ENCODE measurements at places on chromosomes 3 and 15. TPM values are rescaled to one million over a fixed set of nuclear protein-coding genes. Genes with fewer than 3 reads are reported as not detected.

DNA sequence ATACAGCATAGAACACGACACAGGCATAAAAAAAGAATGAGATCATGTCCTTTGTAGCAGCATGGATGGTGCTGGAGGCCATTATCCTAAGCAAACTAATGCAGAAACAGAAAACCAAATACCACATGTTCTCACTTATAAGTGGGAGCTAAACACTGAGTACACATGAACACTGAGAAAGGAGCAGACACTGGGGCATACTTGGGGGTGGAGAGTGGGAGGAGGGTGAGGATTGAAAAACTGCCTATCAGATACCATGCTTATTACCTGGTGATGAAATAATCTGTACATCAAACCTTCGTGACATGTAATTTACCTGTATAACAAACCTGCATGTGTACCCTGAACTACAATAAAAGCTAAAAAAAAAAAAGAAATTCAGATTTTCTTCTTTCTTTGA is 100.4 kb downstream of the PPM1L start:
- DNase-seq, result no peak

The CFAP20DC gene
- 2.4 TPM for polyA plus RNA-seq

GRCh38 chr3:192818126-192818525 is 90.8 kb upstream of the FGF12 start:
- no peak for DNase-seq

The IGSF11 gene
- 8.9 TPM for polyA plus RNA-seq

- no peak for DNase-seq
Measured at GRCh38 chr15:62612771-62613170, 429.8 kb upstream of the TPM1 start.

The CAND2 gene
- polyA plus RNA-seq, result 6.3 TPM

The CDAN1 gene
- polyA plus RNA-seq, result 20.9 TPM

The BBX gene
- polyA plus RNA-seq, result 41.0 TPM

Data from ovary (tissue), 10 donors.